ENCODE measurements at places on chromosomes 3 and 15. TPM values are rescaled to one million over a fixed set of nuclear protein-coding genes. Genes with fewer than 3 reads are reported as not detected.

- H3K27me3 ChIP-seq = peaks cover 11% of the 10 kb centered on the region
- peaks cover 15% of the 10 kb centered on the region for H3K36me3 ChIP-seq
- no peak for DNase-seq
- no peak overlapping the region for H3K4me3 ChIP-seq
Observed at GRCh38 chr3:107816107-107816506, 274.7 kb downstream of the CD47 start.

GRCh38 chr3:182979674-182980191, 605 bp downstream of the DCUN1D1 start:
- DNase-seq = peak; percentile 40
- no peaks in the 10 kb centered on the region for H3K36me3 ChIP-seq
- peak overlapping the region; percentile 84 for H3K27ac ChIP-seq
- H3K4me3 ChIP-seq = peak overlapping the region; percentile 81
- no peaks in the 10 kb centered on the region for H3K27me3 ChIP-seq

DNA sequence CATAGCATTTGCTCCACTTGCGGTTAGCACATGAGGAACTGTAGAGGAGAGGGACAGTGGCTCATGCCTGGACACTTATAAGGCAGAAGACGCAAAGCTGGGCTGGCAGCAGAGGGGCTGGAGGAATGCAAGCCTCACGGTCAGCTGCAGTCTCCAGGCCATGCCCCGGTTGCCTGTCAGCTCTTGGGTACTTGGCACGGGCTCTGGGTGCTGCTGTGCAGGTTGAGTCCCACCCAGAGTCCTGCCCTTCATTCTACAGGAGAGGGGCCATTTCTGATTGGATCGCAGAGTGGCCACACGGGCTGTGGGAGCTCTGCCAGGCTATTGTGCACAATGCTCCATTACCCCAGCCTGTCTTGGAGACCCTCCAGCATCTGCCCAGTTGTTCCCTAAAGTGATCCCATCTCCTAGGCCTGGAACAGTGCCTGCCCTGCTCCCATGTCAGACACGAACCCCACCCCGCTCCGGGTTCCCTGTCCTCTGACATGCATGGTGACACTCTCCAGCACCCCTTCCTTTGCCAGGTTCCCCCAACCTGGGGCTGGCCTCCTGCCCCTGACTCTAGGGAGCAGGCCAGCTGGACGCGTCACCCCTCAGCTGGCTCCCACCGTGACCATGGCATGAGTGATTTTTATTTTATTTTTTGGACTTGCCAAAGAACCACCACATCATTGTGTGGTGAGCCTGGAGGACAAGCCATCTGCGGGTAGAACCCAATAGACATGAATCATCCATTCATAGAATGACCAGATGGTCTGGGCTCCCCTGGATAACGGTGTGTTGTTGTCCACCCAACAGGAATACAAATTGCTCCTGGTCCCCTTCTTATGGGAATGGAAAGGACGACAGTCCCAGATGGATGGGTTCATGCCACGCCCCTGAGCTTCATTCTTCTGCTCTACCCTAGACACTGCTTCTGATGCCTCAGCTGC, 51.0 kb upstream of the KLF13 start:
- peaks cover 12% of the 10 kb centered on the region for H3K4me1 ChIP-seq
- H3K4me3 ChIP-seq = no peak overlapping the region
- no peaks in the 10 kb centered on the region for H3K36me3 ChIP-seq
- H3K27me3 ChIP-seq = no peaks in the 10 kb centered on the region

DNA sequence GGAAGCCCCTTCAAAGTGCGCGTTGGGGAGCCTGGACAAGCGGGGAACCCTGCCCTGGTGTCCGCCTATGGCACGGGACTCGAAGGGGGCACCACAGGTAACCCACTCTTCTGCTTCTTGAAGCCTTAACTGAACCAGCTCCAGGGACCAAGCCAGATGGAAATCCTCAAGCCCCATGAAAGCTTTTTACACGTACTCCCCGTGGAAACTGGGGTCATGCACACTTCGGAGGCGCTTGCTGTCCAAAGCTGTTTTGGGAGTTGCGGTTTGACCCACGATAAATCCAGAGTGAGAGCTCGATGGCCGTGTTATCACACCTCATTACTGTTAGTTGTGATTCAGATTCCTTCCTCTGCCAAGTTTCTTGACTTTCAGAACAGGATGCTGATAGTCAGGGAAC, 47.5 kb downstream of the DNASE1L3 start:
- H3K27me3 ChIP-seq = no peaks in the 10 kb centered on the region
- DNase-seq = no peak
- H3K4me1 ChIP-seq = peaks cover 27% of the 10 kb centered on the region
- no peak overlapping the region for H3K4me3 ChIP-seq
- no peak overlapping the region for H3K27ac ChIP-seq

GRCh38 chr3:168002786-168003368, 92.8 kb downstream of the GOLIM4 start:
- H3K27ac ChIP-seq = no peak overlapping the region
- no peak overlapping the region for H3K4me3 ChIP-seq
- H3K36me3 ChIP-seq = no peaks in the 10 kb centered on the region
- DNase-seq = peak; percentile 64
- H3K4me1 ChIP-seq = peaks cover 6% of the 10 kb centered on the region
- H3K27me3 ChIP-seq = no peaks in the 10 kb centered on the region

- H3K27me3 ChIP-seq = no peaks in the 10 kb centered on the region
- peak overlapping the region; percentile 74 for H3K4me3 ChIP-seq
- no peak for DNase-seq
- peak overlapping the region; percentile 30 for H3K27ac ChIP-seq
- H3K36me3 ChIP-seq = peaks cover 31% of the 10 kb centered on the region
- H3K4me1 ChIP-seq = peaks cover 29% of the 10 kb centered on the region
Observed at GRCh38 chr3:45689787-45690145, 570 bp downstream of the SACM1L start.

- no peaks in the 10 kb centered on the region for H3K36me3 ChIP-seq
- H3K27me3 ChIP-seq = no peaks in the 10 kb centered on the region
- H3K4me1 ChIP-seq = no peaks in the 10 kb centered on the region
- no peak overlapping the region for H3K4me3 ChIP-seq
Observed at GRCh38 chr3:144831955-144832716, 860.5 kb downstream of the DIPK2A start.

The VIPR1 gene
- 0.54 TPM for total RNA-seq

The LMAN1L gene
- total RNA-seq = not detected

Data from MCF 10A (cell line).